ENCODE measurements at places on chromosomes 7 and 10.

DNA sequence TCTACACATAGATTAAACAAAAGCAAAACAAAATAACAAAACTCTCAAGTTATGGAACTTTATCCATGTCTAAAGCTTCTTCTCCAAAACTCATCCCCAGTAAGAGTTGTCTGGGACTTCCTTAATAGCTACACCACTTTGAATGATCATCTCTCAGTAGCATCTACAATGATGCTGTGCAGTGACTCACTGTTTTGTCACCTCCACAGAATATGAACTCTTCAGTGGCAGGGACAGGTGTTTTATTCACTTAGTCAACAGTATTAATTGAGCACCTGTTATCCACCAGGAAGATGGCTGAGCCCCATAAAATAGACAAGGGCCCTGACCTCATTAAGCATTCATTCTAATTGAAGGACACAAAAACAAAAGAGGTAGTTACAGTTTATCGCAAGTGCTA lies 350.7 kb downstream of the ELMO1 start:
- DNase-seq: no peak

GRCh38 chr7:14828053-14828452 lies 74.5 kb downstream of the DGKB start:
- no peak for DNase-seq

- no peak for DNase-seq
Measured at GRCh38 chr7:134459981-134460380, 1.1 kb upstream of the AKR1B1 start.

DNA sequence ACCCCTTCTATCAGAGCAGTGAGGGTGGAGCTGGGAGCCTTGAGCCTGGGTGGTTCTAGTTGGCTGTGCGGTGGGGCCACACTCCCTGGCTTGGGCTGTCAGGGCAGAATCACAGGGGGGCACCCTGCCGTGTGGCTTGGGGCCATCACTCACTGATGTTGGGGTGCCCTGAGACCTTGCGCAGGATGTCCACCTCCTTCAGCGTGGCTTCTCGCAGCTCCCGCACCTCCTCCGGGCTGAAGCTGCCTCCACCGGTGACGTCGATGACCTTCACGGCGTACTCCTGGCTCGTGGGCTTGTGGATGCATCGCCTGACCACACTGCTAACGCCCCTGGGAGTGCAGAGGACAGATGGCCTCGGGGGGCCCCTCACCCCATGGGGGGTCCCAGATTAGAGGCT lies 5.3 kb downstream of the PHKG1 start:
- no peak for DNase-seq

DNA sequence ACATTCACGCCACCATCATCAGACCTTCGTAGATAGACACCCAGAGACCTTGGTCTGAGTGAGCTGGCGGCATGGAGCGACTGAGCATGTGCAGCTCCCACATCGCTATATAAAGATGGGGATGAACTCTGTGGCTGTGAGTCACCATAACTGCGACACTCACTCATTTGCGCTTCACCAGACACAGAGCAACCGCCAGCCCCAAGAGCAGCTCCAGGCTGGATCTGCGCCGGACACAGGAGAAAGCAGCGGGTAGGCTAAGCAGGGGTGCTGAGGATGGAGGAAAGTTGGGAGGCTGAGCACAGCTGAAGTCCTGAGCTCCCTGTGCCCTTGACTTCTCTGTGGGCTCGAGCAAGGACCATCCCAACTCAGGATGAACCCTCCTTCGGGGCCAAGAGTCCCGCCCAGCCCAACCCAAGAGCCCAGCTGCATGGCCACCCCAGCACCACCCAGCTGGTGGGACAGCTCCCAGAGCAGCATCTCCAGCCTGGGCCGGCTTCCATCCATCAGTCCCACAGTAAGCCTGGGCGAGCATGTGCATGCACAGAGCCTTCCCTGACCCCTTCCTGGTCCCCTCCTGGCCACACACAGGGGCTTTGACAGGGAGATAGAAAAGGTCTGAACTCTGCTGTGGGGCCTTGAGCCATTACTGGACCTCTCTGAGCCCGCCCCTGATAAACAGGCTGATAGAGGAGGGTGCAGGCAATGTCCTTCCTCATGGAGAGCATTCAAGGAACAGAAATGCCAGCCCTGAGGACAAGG lies at the start of gene OPN4:
OPN4 (plus strand) TSS at position 137 of the 762 bp plus-strand sequence; CDS start at position 374, 237 bp downstream.
- no peak for DNase-seq

DNA sequence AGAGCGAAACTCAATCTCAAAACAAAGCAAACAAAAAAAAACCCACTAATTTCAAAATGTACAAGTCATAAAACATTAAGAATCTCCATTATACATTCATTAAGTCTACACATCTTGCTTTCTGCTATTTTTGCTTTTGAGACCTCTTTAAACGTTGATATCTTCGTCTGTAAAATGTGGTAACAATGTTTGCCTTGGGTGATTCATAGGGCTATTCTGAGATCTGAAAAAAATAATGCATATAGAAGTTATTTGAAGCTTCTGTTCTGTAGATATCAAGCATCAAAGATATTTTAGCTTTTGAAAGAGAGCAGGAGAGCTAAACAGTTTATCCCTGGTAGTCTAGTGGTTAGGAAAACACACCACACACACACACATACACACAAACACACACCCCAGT lies 158.1 kb upstream of the PLXDC2 start:
- DNase-seq: no peak

DNA sequence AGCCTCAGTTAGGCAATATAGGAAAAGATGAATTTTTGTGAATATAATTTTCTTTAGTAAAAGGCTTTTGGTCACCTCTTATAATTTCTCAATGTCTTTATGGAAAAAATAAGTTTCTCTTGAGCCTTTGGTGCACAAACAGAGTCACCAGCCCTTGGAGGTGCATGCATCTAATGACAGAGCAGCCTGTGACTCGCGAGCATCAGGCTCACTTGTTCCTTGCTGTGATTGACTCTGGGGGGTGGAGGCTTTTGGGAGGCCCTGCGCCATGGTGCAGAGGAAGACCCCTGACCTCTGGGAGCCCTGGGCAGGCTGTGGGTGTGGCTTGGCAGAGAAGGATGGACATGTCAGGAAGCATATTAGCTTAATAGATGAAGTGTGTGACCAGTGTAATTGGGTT lies 60.2 kb downstream of the FIGNL1 start:
- DNase-seq: no peak

DNA sequence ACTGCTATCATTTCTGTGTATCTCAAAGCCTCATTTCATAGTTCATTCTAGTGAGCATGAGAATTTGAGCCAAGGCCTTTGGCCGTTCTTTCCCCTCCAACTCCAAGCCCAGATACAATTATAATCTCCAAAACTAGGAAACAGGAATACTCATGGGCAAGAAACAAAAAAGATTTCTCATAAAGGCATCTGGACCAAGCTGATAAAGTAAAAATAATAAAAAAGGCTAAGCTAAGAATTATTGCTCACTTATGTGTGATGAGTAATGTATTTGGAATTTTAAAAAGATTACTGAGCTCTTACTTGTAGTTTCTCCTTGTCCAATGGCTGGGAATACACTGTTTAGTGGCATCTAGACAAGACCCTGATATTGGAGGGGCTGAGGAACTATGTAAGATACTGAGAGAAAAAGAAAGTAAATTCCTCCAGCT lies 196.4 kb upstream of the POM121L12 start:
- DNase-seq: no peak
